Stimulated activated CD4-positive, alpha-beta T cell treated with anti-CD3 and anti-CD28 coated beads, Interleukin-4, amount 100 ng/mL, for 24 hours (primary cell): ENCODE measurements at places on chromosomes 1 and 21.

- DNase-seq: no peak
Measured at GRCh38 chr21:28641731-28642130, 350.9 kb downstream of the LTN1 start.

GRCh38 chr1:199693724-199694123 is 333.8 kb upstream of the NR5A2 start:
- no peak for DNase-seq

- no peak for DNase-seq
Measured at GRCh38 chr1:201479201-201479730, 10.3 kb upstream of the PHLDA3 start.

- DNase-seq: no peak
Measured at GRCh38 chr21:17738176-17738953, 80.8 kb downstream of the C21orf91 start.

DNA sequence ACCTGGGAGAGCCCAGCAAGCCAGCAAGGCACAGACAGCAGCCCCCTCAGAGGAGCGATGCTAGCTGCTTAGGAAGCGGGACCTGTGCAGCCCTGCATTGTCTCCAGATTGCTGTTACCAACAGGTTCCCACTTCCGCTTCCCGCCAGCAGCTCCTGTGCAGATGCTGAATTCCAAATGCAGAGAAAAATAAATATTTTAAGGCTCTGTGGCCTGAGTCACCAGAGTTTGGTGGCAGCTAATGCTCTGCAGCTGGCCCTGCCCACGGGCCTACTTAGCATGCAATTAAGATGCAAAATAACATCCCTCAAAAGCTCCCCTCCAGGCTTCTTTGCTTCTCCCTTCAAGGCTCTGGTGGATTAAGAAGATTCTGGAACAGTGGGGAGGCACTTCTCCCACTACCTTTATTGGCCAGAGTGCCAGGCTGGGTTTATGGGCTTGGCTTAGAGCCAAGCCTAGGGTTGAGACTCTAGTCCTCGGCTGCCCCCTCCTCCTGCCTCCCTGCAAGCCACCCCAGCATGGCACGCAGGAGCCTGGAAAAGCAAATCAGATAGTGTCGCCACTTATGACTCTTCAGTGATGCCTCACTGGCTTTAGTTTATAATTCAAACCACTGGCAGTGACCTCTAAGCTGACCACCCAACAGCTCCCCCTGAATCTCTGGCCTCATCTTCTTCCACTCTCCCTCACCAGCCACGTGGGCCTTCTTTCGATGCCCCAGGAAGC is 207.1 kb upstream of the ZC3H12A start:
- no peak for DNase-seq

GRCh38 chr1:234965111-234965510 is 163.5 kb downstream of the TOMM20 start:
- no peak for DNase-seq

DNA sequence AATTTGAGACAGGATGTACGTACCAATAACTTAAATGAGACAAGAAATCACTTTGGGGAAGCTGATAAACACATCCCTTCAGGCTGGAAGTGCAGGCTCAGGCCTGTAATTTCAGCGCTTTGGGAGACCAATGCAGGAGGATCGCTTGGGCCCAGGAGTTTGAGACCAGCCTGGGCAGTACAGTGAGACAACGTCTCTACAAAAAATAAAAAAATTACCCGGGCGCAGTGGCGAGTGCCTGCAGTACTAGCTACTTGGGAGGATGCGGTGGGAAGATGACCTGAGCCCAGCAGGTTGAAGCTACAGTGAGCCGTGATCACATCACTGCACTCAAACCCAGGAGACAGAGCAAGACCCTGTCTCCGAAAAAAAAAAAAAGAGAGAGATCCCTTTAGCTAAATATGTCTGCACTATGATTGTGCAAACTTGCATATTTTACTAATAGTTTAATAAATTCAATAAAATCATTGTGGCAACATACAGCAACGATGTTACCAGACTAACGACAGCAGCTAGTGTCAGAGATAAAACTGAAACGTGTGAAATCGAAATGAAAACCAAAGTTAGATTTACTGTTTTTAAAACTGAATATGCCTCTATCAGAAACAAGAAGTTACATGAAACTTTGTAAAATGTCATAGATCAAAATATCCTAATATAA is 54.7 kb downstream of the CD2 start:
- no peak for DNase-seq

- DNase-seq: no peak
Measured at GRCh38 chr1:203288400-203288799, 16.9 kb upstream of the BTG2 start.

GRCh38 chr1:112887599-112888283 is 68.3 kb downstream of the SLC16A1 start:
- no peak for DNase-seq

- DNase-seq: no peak
Measured at GRCh38 chr21:16932314-16932713, 580.5 kb upstream of the CXADR start.

DNA sequence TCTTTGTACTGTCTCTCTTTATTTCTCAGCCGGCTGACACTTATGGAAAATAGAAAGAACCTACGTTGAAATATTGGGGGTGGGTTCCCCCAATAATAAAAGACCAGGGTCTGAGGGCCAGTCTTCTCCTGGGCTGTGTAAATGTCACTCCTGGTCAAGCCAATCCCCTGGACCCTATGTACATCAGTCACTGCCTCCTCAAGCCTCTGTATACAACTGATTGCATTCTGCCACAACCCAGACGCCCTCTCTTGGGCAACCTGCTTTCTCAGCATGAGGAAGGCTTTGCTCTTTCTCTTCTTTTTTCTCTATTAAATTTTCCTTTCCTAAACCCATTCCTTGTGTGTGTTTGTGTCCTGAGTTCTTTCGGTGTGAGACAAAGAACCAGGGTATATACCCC is 84.1 kb upstream of the SERBP1 start:
- no peak for DNase-seq

- no peak for DNase-seq
Measured at GRCh38 chr1:59113876-59114457, 182.9 kb upstream of the FGGY start.

DNA sequence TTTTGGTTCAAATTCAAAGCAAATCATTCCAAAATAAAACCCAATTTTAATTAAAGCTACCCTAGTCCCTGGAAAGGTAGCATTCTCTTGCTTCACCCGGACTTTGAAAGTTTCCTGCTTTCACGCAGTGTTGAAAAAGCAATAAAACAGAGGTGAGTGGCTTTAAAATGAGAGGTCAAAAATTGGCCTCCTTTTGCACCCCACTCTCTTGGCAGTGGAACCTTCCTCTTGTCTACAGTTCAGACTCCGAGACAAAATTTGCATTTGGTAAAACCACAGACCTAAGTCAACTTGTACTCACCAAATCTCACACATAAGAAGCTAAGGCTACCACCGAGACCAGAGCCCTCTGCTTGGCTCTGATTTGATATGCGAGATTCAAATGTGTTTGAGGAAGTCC is 252.7 kb downstream of the TTLL7 start:
- no peak for DNase-seq

- DNase-seq: no peak
Measured at GRCh38 chr1:1307261-1307922, 338 bp downstream of the ACAP3 start.

- DNase-seq: no peak
Measured at GRCh38 chr1:235054466-235054865, 74.2 kb downstream of the TOMM20 start.

DNA sequence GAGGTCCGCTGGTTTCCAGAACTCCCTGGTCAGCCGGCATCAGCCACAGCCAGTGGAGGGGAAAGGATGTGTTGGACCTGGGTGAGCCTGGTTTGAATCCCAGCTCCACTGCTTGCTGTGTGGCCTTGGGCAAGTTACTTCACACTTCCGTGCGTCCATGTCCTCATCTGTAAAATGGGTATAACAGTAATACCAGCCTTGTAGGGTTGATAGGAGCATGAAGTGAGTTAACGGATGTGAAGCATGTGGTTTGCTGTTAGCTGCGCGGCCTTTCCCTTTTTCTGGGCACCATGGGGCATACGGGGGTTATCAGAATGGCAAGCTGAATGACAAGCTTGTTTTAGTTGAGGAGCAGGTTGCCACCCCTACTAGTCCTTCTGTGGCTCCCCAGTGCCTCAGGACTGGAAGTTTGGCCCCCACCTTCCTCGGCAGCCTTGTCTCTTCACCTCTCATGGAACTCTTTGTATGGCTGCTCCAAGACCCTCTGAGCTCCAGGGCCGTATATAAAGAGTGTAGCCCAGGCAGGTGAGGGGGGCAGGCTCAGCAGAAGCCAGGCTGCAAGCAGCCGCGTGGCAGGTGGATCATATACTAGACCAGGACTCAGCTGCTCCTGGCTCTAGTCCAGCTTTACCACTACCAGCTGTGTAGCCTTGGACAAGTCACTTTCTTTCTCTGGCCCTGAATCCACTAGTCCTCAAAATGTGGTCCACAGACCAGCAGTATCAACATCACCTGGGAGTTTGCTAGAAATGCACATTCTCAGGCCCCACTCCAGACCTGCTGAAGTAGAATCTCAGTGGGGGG is 95.4 kb downstream of the LACTBL1 start:
- no peak for DNase-seq

GRCh38 chr1:115218034-115218405 is 120.0 kb downstream of the NGF start:
- no peak for DNase-seq

DNA sequence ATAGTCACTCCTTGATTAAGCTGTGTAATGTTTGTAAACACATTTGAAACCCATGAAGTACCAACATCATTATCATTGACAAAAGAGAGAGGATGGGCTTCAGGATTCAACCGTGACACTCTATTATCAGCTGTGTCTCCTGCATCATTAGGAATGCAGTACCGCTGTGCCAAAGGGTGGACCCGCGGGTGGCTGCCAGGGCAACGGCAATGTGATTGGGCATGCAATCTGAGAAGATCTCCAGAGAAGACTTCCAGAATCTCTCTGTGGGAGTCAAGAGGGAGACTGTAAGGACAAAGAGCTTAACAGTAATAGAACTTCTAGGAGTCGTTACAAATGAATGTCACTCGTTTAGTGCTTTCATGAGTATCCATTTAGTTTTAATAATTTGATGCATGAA is 97.9 kb downstream of the USH2A start:
- no peak for DNase-seq

DNA sequence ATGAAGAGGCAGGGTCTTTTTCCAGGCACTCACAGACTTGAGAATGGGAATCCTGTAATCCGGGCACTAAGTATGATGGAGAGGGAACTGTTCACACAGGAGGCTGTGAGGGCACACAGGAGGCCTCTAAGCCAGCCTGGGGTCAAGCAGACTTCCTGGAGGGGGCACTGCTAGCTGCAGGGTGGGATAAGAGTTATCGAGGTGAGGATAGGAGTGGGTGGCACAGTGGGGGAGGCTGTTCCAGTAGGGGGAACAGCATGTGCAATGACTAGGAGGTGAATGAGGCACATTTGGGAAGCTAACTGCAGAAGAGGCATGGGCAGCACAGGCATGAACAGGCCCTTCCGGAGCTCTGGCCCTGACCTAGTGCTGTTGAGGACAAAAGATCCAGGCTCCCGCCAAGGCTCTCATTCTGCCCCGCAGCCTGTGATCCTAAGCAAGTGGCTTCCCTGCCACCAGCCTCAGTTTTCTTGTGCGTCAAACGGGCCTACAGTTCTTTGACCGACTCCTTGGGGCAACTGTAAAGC is 216.7 kb downstream of the TRABD2B start:
- no peak for DNase-seq

DNA sequence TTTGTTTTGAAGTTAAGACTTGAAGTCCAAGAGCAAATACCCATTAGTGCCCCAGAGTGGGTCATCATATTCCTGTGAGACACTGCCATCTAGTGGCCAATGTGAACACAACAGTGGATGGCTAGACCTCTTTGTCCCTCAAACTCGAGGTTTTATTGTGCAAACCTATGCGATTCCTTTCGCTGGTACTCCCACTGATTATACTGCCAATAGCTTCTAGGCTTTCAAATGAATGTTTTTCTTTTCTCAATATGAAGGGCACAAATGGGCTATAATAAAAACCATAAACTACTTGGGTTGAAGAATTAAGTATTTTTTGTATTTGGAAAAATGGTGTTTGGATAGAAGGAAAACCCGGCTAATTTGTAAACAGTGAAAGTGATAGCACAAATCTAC is 100.4 kb upstream of the ZNF281 start:
- peak; percentile 79 for DNase-seq

DNA sequence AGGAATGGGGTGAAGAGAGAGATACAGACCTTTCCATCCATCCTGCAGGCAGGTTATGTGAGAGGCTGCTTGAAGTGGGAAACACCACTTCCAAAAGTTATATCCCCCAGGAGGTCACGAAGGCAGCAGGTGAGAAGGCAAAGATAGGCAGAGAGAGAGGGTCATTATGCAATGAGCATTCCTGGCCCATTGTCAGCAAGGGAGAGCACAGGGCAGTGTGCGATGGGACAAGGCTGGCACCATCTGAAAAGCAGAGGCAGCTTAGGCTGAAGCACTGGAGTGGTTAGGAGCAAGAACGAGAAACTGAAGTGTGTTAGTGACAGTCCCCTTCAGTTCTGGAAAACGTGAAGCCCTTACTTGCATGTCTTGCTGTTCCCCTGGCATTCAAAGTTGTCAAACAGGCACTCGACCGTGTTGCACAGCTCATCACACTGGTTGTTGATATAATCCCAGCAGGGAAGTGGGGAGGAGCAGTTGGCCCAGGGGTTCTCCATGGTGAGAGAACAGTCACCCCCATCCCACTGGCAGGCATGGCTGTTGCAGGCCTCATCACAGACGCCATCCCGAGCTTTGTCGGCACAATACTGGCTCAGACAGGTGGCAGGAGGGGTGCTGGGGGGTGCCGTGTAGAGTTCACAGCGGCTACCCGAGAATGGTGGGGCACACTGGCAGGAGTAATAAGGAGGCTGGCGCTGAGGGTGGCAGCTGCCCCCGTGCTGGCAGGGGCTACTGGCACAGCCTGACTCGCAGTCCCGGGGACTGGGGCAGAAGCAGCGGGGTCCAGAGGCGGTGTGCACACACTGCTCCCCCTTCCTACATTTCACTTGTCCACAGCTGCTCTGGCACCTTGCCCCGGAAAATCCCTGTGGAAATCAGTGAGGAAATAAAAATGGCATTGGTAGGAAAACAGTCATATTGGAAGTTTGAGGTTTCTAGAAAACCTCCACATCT is 28.9 kb upstream of the ADAM30 start:
- DNase-seq: no peak

DNA sequence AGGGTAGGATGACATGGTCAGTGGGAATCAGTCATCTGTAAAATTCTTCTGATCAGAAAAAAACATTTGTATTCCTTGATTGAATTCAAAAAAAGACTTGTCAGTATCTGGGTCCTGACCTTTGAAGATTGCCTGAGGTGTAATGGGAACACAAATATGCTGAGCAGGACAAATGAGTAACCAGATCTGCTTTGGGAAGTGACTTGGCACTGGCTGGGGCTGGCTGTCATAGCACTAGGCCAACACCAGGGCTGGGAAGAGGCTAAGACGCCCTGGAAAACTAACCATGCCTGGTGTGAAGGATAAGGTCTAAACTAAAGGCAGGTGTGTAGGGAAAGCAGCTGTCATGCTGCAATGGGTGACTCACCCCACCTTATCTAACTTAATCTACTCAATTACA is 452.9 kb upstream of the BEND5 start:
- no peak for DNase-seq

- DNase-seq: no peak
Measured at GRCh38 chr1:241972703-241973369, 15.3 kb downstream of the BECN2 start.
